Fibroblast of lung (primary cell): ENCODE measurements at places on chromosomes 2 and 18. TPM values are rescaled to one million over a fixed set of nuclear protein-coding genes. Genes with fewer than 3 reads are reported as not detected.

Gene CLEC4F
- total RNA-seq = not detected in 2 replicates

Gene VWC2L
- total RNA-seq = not detected in 2 replicates

Gene TUBB8B
- total RNA-seq = not detected in 2 replicates

DNA sequence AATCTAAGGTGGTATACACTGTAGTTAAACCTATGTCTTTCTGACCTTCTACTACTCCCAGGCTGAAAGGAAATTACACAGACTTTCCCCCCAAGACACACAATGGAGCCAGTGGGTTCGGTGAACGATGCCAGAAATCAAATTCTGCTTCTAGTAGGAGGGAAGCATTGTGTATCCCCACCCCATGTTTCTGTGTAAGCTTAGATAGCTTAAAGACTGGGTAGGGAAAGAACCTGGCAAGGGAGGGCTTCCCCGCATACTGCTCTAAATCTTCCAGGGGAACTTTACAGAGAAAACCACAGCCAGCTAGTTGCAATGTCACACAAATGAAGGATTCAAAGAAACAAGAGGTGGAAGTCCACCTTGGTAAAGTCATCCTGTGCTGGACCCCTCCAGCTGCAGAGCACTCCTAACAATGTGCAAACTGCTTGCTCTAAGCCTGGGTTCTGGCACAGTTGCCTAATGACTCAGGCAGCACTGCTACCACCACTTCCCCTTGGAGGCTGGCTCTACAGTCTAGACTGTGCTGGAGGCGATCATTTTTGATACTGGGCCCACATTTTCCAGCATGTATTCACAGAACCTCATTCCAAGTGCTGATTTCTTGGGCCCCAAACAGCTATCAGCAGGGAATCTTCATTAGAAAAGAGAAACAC lies 47.5 kb downstream of the TRIB2 start:
- peak; percentile 19 for DNase-seq

DNA sequence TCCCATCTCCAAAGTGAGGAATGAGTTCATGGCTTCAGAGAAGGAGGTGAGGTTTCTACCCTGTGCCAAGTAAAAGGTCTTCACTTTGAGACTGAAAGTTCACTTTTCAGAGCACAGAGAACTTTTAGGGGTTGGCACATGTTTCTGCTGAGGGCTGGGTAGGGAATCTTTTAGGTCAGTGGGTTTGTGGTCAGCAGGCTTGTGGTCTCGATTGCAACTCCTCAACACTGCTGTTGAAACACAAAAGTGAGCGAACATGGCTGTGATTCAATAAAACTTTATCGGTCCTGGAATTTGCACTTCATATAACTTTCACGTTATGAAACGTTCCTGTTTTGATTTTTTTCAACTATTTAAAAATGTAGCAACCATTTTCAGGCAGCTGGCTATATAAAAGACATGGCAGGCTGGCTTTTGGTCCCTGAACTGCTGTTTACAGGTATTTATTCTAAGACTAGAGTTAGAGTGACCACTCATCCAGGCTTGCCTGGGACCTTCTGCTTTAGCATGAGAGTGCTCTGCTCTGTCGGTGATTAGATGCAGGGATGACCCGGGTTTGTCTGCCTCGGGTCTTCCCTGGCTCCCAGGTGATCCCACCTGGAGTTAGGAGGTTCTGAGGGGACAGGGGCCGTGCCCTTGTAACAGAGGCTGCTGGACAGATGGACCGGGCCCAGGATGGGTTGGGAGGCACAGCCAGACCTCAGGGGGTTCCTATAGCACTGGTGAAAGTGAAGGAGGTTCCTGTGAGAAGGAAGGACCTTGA lies 62.7 kb upstream of the TAF1B start:
- no peak for DNase-seq

GRCh38 chr2:231241755-231242507 lies 43.5 kb downstream of the ARMC9 start:
- no peak for DNase-seq

DNA sequence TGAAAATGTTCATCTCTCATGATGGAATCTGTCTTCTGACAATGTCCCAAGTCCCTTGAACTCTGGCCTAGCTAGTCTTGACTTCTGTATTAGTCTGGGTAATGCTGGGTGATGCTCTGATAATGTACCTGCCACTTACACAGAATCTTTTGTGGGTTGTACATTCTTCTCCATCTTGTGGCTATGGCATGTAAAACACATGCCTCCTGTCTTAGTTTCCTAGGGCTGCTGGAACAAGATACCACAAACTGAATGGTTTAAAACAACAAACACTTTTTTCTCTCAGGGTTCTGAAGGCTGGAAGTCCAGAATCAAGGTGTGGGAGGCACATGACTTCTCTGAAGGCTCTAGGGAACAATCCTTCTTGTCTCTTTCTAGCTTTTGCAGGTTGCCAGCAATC lies 57.1 kb downstream of the RAPGEF4 start:
- peak; percentile 17 for DNase-seq

- DNase-seq = peak; percentile 52
These were observed 33.9 kb downstream of the SOWAHC start for GRCh38 chr2:109648041-109648527.

GRCh38 chr2:25129901-25130520 lies 38.4 kb downstream of the POMC start:
- DNase-seq = no peak

DNA sequence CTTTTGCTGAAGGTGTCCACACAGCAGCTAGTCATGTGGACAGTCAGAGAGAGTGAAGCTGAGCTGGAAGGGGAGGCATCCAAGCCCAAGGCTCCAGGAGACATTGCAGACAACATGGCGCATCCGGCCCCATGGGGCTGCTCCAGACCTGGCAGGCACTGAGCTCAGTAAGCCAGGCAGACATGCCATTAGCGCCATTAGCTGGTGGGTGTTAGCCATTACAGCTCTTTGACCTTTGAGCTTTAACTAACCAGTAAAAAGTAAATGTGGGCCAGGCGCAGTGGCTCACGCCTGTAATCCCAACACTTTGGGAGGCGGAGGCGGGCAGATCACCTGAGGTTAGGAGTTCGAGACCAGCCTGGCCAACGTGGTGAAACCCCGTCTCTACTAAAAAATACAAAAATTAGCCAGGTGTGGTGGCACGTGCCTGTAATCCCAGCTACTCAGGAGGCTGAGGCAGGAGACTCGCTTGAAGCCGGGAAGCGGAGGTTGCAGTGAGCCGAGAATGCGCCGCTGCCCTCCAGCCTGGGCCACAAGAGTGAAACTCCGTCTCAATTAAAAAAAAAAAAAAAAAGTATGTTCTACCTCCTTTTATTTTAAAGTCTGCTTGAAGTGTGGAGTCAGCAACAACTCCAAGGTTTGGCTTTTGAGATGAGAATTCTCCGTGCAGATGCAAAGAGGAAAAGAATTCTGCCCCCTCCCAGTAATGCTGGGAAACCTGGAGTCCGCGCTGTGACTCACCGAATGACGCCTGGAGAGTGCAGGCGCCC lies 69.4 kb downstream of the TWSG1 start:
- no peak for DNase-seq
